RPMI7951 (cell line): ENCODE measurements at places on chromosomes 2 and 18. TPM values are rescaled to one million over a fixed set of nuclear protein-coding genes. Genes with fewer than 3 reads are reported as not detected.

- DNase-seq, result no peak
Measured at GRCh38 chr2:114039677-114040076, 149.8 kb downstream of the ACTR3 start.

VWC2L gene
- total RNA-seq, result not detected in 2 replicates

- peak; percentile 28 for DNase-seq
Measured at GRCh38 chr2:189676471-189676870, 2.0 kb downstream of the ANKAR start.

CNDP1 gene
- total RNA-seq, result not detected in 2 replicates

ALPI gene
- total RNA-seq, result not detected in 2 replicates

- DNase-seq, result no peak
Measured at GRCh38 chr2:25116956-25117355, 51.4 kb downstream of the POMC start.

GRCh38 chr2:196534495-196534894 is 105.0 kb upstream of the CCDC150 start:
- no peak for DNase-seq

DNA sequence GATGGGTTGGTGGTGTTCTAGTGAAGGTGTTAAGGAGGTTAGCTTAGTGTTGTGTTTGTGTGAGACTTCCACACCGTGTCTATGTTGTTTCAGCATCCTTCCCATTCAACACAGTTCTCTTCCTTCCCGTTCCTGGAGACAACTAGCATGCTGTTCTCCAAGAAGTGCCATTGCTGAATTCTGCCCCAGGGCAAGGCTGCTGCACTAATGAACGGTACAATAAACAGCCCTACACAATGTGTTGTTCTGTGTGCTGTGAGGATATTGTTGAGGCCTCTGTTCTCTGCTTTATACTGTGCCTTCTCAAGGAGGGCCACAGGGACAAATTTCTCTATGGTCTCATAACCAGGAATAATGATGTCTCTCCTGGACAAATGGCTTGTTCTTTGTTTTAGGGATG is 39.8 kb upstream of the ZEB2 start:
- peak; percentile 24 for DNase-seq

GRCh38 chr2:99602476-99602875 is 112.7 kb upstream of the REV1 start:
- peak; percentile 66 for DNase-seq

DNA sequence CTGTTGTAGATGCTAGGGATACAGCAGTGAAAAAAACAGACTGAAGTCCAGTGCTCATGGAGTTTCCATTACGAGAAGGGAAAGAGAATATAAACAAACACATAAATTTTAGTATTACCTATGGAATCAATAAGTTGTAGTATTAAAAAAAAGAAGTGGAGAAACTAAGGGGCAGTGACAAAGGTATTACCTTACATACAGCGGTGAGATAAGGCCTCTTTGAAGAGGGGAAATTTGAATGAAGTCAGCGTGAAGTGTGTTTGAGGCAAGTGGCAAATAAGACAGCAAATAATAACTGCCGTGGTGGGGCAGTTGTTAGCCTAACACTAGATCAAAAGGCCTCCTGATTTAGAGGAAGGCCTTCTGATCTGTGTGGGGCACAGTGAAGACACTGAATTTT is 57.9 kb downstream of the TLK1 start:
- DNase-seq, result no peak

- DNase-seq, result peak; percentile 37
Measured at GRCh38 chr2:102126169-102126568, 16.4 kb upstream of the IL1R1 start.

KATNAL2 gene
- total RNA-seq, result 4.3 and 5.8 TPM in 2 replicates

- DNase-seq, result no peak
Measured at GRCh38 chr2:2799151-2799697, 468.1 kb upstream of the MYT1L start.

SPATA3 gene
- not detected in 2 replicates for total RNA-seq

ZNF396 gene
- 1.1 and 2.2 TPM in 2 replicates for total RNA-seq

EHD3 gene
- 19.9 and 20.0 TPM in 2 replicates for total RNA-seq

DNA sequence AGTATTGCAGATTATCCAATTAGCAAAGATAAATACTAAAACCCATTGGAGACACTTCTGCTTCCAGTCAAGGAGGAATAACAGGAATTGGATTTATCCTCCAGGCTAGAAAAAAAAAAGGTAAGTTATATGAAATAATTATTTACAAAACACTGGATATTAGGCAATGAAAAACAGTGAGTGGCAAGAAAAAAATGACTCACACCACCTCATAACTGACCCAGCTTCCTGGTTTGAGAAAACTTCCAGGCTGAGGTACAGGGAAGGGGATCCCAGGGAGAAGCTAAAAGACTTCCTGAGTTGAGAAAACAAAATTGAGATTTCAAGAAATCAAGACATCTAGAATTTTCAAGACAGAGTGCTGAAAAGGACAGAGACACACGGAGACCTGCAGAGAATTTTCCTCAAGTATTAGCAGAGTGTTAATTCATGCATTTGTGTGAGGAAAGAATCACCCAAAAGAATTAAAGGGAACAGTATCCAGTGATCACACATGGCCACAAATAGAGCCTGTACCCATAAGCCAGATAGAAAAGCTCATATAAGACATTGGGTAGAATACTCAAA is 17.4 kb downstream of the SRD5A2 start:
- DNase-seq, result no peak

DNA sequence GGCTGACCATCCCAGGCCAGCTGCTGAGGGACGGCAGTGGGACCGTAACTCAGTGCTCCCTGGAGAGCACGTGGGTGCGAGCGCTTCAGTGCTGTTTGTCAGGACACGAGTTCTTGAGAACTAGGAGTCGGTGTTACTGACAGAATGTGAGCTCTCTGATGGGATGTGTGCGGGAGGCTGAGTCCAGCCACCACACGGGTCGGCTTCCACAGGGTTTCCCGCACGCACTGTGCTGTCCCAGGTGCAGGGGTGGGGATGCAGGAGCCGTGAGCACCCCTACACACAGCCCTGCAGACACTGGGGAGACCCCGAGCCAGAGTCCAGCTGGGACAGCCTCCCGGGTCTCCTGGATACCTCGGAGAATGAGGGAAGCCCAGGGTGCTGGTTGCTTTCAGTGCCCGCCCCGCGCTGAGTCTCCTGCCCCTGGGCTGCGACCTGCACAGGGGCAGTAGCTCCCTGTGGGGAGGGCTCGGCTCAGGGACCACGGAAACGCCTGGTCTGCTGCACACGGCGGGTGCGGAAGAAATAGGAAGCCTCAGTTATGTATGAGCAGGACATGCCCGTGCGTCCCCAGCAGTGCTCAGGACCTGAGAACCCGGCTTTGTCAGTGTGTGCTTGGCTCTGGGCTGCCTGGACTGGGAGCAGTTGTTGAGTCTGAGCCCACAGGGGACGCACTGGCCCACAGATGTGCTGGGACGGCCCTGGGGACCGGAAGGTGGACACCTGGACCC is 71.2 kb downstream of the KCNG2 start:
- DNase-seq, result no peak

ERMN gene
- not detected in 2 replicates for total RNA-seq

DNA sequence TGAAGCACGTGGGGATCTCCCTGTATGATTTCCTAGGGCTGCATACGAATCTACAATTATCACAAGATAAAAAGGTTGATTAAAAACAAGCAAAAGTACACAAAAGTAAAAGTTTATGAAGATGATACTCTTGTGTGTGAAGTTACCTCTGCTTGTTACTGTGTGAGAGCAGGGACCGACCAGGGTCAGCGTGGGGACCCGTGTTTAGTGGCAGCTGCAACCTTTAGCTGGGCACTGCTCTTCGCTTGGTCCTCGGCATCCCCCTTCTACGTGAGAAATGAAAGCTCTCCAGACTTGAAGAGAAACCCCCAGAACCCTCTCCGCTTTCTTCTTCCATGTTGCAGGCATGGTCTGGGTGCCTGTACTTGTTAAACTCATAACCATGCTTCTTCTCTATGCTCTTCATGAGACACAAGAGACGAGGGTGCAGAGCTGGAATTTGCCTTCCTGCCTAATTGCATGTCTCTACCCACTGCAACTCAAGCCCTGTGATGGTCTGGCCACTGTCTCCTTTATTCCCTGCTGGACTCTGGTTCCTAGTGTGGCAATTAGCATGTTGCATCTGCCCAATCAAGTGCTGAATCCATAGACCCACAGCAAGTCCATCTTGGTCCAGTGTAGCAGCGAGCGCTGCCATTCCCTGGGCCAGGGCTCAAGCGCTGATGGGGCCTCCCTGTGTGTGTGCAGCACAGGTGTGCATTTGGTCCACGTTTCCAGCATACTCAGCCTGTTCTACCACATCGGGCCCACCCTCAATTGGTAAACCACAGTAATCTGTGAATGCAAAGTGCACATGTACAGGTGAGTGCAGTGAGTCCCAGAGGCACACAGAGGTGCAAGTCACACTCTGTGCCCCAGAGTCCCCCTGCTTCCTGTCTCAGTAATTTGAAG is 88.5 kb downstream of the TWIST2 start:
- no peak for DNase-seq

- DNase-seq, result no peak
Measured at GRCh38 chr2:80231421-80231820, 73.1 kb downstream of the LRRTM1 start.

DNA sequence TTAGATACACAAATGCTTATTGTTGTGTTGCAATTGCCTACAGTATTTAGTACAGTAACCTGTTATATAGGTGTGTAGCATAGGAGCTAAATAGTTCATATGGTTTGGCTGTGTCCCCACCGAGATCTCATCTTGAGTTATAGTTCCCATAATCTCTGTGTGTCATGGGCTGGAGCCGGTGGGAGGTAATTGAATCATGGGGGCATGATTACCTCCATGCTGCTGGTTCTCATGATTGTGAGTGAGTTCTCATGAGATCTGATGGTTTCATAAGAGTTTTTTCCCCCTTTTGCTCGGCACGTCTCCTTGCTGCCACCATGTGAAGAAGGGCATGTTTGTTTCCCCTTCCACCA is 190.5 kb upstream of the SESTD1 start:
- DNase-seq, result no peak

REG3A gene
- total RNA-seq, result not detected in 2 replicates

DNA sequence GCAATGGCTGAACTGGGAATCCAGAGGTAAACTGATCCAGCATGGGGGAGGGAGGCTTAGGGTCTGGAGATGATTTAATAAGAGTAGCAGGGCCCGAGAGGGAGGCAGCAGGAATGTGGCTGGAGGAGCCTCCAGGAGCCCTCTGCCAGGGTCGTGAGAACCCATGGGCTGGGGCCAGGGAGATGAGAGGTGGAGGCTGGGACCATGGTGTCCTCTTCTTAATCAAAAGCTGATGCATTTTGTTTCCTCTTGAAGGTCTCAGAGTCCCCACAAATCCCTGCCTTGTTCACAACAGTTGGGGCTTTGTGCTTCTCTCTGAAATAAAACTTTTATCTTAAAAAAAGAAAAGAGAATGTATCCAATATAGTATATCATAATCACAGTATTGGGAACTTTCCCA is 123.7 kb upstream of the ZNF516 start:
- DNase-seq, result no peak

GRCh38 chr2:113173542-113174375 is at the start of gene PSD4:
TSS of gene PSD4 (plus strand) at chr2:113173971. CDS start at chr2:113182457, 8,486 bp downstream.
- peak; percentile 69 for DNase-seq

- no peak for DNase-seq
Measured at GRCh38 chr2:182606728-182607681, 109.1 kb upstream of the DNAJC10 start.

DNA sequence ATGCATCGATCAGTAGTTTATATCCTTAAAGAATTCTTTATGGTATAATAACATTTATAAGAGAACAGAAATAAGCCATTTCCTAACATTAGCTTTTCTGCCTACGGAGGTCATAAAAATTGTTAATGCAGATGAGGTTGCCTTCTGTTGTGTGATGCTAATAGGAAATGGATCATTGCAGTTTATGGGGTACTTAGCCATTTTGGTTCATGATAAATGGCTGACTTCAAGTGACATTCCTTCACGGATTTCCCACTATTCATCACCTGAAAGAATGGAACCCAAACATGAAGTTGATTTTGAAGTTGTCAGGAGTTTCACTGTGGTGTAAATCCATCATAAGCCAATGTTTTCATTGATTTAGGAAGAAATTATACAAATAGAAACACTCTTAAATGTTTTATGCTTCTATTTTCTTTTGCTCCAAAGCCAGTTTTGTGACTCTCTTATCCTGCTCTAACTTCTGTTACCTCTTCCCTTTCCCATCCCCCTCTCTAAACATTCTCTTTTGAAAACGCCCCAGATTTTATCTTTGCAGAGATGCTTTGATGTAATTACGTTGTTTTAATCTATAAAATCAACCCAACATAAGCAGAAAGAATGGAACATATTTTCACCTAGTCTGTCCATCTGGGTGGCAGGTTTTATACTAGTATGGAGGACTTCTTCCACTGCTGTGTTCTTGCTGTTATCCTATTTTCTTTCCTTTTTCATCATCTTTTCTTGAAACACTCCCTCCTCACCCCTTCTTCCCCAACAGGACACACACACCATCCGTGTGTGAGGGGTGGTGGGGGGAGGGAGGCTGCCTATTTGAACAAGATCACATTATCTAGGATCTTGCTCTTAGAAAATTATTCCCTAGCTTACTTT is 58.2 kb downstream of the GREB1L start:
- no peak for DNase-seq

NT5DC4 gene
- not detected in 2 replicates for total RNA-seq
